SW480 (cell line): ENCODE measurements at places on chromosomes 16 and 17.

DNA sequence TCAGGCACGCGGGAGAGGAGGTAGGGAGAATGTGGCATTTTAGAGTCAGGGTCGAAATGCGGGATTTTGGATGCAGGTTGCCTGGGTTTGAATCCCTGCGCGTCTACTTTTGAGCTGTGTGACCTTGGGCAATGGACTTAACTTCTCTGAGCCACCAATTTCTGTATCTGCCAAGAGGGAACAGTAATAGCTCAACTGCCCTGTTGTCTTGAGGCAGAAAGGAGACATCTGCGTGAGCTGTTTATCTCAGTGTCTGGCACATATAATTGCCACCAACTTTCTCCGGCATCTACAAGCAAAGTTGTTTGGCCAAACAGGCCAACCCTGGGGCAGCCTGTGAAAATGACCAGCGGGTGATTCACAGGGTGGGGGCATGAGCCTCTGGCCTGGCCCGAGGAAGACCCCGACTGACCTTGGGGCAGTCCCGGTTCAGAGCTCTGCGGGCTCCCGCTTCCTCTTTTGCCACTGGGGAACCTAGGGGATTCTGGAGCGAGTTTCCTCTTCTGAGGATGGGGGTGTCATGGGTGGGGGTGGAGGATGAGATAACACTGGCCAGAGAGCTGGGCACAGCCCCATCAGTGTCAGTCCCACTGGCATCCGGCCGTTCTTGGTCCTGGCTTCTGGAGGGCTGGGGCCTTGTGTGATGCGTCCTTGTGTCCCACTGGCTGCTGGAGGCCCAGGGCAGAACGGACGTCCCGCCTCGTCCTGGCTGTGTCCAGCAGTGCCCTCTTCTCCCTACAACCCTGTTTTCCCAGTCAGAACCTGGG lies 1.3 kb downstream of the SNN start:
- DNase-seq = no peak

DNA sequence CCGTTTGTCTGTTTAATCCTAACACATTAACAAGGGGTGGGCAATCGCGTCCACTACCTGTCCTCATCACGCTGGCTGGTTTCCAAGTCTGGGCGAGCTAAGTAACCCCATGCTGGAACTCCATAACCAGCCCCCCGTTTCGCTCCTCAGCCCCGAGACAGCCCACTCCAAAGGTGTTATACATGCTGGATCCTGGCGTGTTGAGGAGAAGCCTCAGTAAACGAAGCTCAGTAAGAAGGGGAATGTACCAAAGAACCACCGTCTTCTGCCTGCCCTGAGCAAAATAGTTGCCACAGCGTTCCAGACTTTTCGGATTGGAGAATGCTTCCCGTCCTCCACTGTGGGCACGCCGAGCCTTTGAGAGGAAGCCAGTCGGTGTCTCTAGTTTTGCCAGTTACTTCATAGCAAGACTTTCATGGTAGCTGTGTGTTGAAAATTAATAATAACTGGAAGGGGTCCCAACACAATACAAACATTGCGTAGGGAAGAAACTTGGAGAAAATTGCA lies 16.1 kb upstream of the C17orf78 start:
- no peak for DNase-seq

- DNase-seq = no peak
Measured at GRCh38 chr16:67653128-67653788, 6.8 kb downstream of the ACD start.

- no peak for DNase-seq
Measured at GRCh38 chr17:63823659-63824331, 3.4 kb upstream of the PSMC5 start.

DNA sequence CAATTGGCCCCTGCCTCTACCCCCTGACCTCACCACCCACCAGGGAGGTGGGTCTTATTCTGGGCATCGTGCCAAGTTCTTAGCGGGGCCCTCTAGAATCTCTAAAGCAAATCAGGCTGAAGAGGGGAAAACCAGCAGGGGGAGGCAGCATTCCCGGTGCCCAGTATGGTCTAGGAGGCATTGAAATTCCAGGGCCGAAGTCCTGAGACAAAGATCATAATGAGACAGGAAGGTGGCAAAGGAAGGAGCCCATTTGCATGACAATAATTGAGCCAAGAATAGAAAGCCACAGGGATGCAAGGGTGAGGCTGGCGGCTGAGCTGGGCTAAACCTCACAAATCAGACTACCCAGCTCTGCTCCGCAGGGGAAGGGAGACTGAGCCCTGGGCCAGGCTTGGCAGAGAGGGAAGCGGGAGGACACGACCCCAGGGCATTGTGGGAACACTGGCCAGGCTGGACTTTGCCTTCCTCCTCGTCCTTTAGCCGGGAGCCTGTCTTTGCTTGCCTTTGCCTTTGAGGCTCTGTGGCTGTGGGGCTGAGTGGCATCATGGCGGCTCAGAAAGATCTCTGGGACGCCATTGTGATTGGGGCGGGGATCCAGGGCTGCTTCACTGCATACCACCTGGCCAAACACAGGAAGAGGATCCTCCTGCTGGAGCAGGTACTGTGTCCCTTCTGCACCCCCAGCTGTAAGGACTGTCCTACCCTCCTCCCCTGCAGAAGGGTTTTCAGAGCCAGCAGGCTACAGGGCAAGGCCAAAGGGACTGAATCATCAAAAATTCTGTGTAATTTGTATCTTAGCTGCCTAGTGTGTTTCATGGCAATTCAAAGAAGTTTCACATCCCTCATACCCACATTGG lies at the start of gene PIPOX:
TSS of gene PIPOX (plus strand) at position 463 of the 860 bp plus-strand sequence. CDS start at position 548, 85 bp downstream.
- peak; percentile 33 for DNase-seq

DNA sequence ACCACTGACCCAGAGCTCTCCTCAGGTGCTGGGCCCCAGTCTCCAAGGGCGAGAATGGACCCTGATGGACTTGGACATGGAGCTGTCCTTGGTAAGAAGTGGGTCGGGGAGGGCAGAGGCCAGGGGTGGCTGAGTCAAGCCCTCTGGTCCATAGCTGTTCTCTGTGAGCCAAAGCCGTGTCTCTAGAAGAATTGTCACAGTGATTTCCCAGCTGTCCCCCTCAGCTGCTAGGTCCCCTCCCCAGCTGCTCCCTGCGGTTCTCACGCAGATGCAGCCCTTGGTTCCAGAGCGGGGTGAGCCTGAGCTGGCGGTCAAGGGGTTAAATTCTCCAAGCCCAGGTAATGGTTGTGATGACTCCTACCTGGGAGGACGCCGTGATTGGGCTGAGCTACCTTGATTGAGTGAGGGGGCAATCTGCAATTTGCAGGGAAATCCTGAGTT lies 1.3 kb upstream of the NOL3 start:
- no peak for DNase-seq

DNA sequence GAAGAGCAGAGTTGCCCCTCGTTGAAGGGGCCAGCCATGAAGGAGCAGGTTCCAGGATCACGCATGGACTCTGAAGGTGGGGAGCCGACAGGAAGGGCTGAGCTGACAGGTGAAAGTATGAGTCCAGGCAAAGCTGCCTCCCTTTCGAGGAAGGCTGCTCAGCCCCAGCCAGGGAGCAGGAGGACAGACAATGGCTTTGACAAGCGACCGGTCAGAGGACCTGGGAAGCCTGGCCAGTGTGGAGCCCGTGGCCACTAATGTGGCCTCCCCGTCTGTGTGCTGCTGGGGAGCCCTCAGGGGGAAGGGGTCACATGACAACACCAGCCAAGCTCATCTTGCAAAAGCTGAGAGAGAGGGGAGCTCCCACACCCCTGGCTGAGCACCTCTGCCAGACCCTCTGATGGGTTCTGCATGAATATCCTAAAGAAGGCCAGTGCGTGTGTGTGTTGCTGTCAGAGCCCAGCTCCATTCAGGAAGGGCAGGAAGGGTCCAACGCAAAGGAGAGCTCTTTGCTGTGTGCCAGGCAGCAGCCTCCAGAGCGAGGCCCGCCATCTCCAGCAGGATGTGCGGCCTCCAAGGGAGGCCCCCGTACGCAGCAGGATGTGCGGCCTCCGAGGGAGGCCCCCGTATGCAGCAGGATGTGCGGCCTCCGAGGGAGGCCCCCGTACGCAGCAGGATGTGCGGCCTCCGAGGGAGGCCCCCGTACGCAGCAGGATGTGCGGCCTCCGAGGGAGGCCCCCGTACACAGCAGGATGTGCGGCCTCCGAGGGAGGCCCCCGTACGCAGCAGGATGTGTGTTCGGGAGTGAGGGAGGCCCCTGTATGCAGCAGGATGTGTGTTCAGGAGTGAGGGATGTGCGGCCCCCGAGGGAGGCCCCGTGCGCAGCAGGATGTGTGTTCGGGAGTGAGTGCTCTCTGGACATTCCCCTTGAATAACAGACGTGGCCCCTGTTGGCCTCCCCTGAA lies 102.1 kb upstream of the CHMP6 start:
- DNase-seq = no peak

- peak; percentile 78 for DNase-seq
Measured at GRCh38 chr17:40501499-40501911, at the start of gene TNS4. Gene TNS4 (minus strand): TSS chr17:40501623. CDS start chr17:40496425, 5,198 bp downstream.

DNA sequence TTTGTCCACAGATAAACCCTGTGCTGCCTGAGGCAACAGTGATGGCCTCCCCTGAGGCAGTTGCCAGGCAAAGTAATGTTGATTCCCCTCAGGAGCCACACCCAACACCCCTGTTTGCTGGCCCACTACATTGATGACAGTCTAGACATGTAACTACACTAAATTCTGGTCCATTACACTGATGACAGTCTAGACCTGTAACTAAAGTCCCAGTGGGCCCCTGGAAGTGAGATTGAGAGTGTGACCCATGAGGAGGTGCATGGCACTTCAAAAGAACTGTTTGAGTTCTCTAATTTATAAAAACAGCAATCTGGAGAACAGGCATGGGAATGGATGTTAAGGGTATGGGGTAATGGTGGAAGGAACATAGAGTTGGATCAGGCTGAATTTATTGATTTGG lies 8.9 kb downstream of the CCL4 start:
- DNase-seq = no peak

- peak; percentile 56 for DNase-seq
Measured at GRCh38 chr17:16491703-16492612, at the start of gene LRRC75A. Gene LRRC75A (minus strand): TSS chr17:16492193. CDS start chr17:16491990, 203 bp downstream.

DNA sequence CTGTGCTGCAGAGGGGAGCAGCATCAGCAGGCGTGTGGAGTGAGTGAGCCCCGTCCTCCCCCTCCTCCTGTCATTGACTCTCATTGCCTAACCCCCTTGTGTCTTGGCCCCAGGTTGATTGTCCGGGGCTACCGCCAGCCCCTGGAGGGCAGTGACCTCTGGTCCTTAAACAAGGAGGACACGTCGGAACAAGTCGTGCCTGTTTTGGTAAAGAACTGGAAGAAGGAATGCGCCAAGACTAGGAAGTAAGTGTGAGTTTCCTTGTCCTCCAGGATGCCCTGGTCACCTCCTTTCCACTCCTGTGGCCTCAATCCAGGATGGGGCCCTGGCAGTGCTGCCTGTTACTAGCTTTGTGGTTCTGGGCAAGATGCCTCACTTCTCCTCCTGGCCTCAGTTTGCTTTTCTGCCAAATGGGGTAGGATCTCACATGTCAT lies 87.0 kb downstream of the ABCC1 start:
- DNase-seq = no peak

DNA sequence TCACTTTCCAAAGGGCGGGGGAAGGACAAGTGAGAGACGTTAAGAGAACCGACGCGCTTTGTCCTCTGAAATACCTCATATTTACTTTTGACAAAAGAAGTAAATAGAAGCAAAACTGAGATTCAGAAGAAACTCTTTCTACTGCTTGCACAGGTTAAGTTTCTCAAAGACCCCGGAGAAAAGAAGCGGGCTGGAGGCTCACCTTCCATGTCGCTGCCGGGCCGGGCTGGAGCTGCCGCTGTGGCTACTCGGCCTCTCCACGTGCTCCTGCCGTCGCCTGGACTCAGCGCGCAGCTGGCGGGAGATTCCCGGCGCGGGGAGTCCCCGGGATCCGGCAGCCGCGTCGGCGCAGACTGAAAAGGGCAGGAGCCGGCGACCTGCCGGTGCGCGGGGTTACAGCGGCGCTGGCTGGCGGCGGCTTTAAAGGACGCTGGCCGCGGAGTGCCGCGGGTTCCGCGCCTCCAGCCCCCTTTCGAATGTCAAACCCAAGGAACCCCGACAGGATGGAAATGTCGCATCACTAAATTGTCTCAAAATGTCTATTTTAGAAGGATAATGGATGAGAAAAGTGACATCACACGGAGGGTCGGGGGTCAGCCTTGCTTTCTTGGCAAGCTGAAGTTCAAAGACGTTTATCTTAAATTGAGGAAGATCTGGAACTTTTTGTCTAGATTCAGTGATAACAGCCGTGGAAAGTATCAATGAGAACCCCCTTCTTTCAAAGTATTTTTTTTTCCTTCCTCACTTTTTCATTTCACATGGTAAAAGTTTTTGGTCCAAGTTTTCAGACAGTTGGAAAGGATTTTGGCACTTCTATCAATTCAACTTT lies at the start of gene IKZF3:
TSS of gene IKZF3 (minus strand) at position 395 of the 829 bp plus-strand sequence. CDS start at position 209, 186 bp downstream.
- peak; percentile 64 for DNase-seq

- no peak for DNase-seq
Measured at GRCh38 chr16:31297496-31297895, 37.7 kb downstream of the ITGAM start.

- DNase-seq = peak; percentile 49
Measured at GRCh38 chr17:49646391-49647255, 31.3 kb downstream of the SPOP start.

DNA sequence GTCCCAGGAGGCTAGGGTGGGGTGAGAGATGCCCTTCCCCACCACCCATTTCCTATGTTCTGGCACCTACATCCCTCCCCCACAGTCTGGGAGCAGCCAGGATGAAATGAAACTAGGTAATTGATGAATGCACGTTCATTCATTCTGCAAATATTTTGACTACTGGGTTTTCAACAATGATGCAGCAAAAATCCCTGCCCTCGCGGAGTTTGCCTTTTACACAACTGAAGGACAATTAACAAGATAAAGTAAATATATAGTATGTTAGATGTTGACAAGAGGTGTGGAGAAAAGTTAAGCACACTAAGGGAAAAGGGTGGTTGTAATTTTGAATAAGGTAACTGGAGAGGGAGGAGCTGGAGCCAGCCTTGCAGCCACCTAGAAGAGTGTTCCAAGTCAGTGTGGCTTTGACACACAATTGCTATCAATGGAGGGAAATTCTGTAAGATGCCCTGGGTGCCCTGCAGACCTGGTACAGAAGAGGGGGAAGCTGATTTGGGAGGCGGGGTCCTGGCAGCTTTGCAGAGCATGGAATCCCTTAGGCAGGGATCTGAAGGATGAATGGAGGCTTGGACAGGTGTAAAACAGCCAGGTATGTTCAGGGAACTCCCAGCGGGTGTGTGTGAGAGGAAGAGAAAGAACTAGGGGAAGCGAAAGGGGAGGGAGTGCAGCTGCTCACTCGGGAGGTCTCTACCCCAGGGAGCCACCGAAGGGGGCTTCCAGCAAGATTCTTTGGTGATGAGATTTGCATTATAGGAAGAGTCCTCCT lies 2.5 kb downstream of the TMEM92 start:
- no peak for DNase-seq
